T-helper 17 cell (primary cell): ENCODE measurements at places on chromosomes 7 and 10. TPM values are rescaled to one million over a fixed set of nuclear protein-coding genes. Genes with fewer than 3 reads are reported as not detected.

The KAT6B gene
- total RNA-seq, result 81.9 TPM

The UNCX gene
- total RNA-seq, result not detected

The AKR1C2 gene
- total RNA-seq, result not detected

The OR6B1 gene
- not detected for total RNA-seq

The CXCL12 gene
- total RNA-seq, result 0.13 TPM

The ACHE gene
- total RNA-seq, result 0.25 TPM

The PLCE1 gene
- not detected for total RNA-seq

The FGFBP3 gene
- total RNA-seq, result 1.7 TPM

The FRMPD2 gene
- total RNA-seq, result not detected

The ZNF92 gene
- total RNA-seq, result 24.4 TPM

The ANKRD7 gene
- total RNA-seq, result 0.47 TPM

The PTPRN2 gene
- total RNA-seq, result 0.57 TPM

The HOXA3 gene
- total RNA-seq, result not detected

The GPR26 gene
- not detected for total RNA-seq

The ELN gene
- total RNA-seq, result not detected

The MOSPD3 gene
- 16.5 TPM for total RNA-seq

The C1QL3 gene
- not detected for total RNA-seq

The CFAP69 gene
- total RNA-seq, result 1.6 TPM

The ARHGAP12 gene
- total RNA-seq, result 22.6 TPM

The INMT gene
- total RNA-seq, result 0.65 TPM

The ZNF800 gene
- total RNA-seq, result 67.2 TPM

The GNGT1 gene
- total RNA-seq, result not detected

The CPA1 gene
- total RNA-seq, result not detected

The MYOF gene
- total RNA-seq, result 0.81 TPM

The TRIP6 gene
- total RNA-seq, result 8.5 TPM

The TACC2 gene
- not detected for total RNA-seq
